ENCODE measurements at places on chromosomes 12 and 14.
A peak's percentile ranks its signal among the peaks of the same experiment; 100 is the strongest.

GRCh38 chr12:68234140-68234539 lies 8.5 kb upstream of the IL26 start:
- no peak for DNase-seq

- DNase-seq: no peak
Measured at GRCh38 chr14:34170882-34171281, 220.0 kb upstream of the EGLN3 start.

DNA sequence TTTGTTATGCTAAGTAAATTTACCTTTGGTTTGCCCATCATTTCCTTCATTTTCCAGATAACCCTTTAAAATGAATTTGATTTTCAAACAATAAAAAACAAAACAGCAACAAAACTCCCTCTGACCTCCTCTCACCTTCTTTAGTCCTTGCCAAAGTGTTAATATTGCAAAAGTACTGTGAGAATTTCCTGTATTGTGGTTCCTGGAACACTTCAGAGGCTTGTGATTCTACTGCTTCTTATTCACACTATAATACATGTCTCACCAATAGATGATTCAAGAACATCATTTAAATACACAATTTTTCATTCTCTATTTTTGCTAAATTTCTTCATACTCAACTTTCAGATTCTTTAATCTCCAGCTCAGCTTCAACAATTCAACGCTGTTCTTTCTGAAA lies at the start of gene KLRD1:
TSS of gene KLRD1 (plus strand) at position 241 of the 400 bp plus-strand sequence. CDS start 208 bp downstream, outside the sequence.
- no peak for DNase-seq

GRCh38 chr14:91035855-91036254 lies 24.6 kb downstream of the RPS6KA5 start:
- no peak for DNase-seq

DNA sequence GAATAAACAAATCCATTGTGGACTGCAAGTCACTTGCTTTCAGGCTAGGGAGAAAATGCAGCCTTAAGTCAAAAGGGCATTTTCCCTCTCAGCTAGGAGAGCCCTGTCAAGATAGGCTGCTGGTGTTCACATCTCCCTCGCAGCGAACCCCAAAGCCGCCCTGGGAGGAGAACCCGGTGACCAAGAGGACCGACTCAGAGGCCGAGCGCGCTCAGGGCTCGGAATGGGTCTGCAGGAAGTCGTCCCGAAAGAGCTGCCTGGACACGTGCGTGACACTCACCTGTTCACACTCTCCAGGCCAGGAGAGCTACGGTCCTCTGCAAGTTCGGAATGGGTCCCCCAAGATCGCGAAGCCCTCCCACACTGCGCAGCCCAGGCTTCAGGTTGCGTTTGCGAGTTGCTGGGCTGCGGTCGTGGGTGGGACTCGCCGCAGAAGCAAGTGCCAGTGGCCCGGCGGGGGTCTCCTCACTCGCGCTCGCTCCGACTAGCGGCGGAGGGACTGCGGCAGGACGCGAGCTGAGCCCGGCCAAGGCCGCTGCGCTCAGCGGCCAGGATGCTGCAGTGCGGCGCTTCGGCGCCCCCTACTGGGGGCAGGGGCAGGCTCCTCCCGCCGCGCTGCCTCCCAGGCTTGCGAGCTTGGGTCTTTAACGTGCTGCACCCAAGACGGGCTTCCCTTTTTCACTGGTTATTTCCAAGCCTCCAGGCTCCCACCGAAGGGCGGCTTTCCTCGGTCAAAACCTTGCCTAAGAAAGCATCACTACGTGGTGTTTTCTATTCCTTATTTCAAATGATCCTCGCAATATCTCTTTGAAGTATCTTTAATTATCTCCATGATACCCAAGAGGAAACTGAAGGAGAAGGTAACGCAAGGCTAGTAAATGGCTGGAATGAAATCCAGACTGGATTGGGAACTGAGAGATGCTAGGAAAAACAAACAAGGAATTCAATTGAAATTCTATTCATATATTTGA lies at the start of gene RERG:
TSS of gene RERG (minus strand) at position 503 of the 971 bp plus-strand sequence. CDS start 3,928 bp downstream, outside the sequence.
- DNase-seq: peak; percentile 78

DNA sequence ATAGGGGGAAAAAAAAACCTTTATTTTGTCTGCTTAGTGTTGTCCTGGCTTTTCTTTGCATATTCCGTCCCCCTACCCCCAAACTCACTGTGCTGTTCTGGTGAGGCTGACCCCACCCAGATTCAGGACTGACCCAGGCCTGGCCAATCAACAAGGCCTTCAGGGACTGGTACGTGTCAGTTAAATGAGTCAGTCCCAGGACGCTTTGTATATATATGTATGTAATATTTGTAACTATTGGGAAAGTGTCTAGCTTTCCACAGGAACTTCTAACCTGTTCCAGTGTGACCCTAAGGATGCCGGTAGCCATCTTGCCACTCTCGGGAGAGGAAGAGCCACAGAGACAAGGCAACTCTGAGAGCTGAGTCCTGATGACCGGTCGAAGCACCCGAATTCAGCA lies 107.4 kb downstream of the VCPKMT start:
- DNase-seq: no peak

DNA sequence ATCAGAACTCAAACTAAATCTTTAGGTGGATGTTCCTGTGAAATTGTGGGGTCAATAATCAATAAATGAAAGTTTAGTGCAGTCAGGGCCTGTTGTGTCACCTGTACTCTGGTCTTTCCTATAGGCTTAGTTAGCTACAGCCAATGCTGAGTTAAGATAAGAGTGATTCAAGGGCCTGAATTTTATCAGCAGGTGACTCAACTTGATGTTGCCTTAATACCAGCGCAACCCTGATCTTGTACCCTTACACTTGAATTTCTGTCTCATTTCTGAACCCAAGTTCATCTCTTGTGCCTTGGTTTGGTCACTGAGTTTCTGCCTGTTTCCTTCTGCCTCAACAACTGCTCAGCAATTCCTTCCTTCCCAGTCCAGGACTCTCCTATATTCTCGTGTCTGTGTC lies 157.0 kb upstream of the E2F7 start:
- DNase-seq: no peak

DNA sequence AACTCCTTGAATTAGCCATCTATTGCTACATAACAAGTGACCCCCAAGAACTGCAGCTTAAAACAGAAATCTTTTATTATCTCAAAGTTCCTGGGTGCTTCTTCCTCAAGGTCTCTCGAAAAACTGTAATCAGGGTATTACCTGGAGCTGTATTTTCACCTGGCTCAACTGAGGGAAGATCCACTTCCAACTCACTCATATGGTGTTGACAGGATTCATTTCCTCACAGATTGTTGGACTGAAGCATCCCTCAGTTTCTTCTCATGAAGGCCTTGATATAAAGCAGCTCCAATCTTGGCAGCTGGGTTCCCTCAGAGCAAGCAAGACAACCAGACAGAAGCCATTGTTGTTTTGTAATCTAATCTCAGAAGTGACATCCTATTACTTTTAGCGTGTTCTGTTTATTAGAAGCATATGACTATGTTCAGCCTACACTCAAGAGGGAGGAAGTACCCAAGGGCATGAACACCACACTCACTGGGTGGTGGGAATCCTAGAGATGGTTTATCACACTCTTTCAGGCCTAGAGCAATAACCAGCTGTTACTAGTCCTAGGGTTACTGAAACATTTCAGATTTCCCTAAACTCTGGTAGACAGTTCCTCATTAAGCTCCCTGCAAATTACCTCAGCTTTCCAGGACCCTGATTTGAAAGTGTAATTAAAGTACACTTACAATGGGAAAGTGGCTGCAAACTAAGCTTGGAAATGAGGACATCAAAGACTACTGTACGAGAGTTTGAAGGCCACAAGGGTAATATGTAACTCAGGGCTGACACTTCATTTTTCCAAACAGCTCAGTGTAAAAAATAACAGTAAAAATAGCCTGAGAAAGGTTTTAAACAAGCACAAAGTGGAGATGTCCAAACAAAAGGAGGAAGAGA lies 222.2 kb downstream of the SEC23A start:
- no peak for DNase-seq

DNA sequence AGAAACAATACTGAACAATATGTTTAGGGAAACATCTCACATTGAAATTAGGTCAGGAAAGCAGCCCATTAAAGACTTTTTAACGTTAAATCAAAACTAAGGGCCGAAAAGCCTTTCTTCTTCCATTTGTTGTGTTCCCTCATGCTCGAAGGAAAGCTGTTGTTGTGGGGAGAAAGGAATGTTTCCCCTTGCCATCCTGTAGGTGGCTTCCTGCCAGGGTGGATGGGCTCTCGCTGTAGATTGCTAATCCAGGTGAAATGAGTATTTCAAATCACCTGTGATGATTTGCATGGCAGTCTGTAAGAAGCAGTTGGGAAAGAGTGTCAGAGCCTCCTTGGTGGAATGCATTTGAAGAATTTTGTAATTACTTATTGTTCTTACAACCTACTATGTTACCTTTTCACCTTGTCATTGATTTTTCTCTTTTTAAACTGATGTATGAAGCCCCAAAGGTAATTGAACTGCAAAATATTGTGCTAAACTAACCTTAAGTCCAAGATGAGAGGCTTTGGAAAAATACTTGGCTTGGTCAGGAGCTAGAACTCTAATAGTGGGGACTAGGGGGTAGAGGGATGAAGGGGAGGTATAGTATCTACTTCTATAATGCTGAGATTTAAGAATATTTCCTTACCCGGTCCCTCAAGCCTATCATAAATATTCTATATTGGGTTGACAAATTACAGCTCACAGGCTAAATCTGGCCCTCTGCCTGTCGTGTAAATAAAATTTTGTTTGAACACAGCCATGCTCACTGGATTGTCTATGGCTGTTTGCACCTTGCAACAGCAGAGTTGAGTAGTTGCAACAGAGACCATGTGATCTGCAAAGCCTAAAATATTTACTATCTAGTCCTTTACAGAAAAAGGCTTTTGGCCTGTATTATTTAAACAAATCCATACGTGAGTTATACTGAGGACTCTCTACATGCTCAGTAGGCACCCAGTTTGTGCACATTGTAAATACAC lies 7.7 kb upstream of the DCP1B start:
- DNase-seq: peak; percentile 31
